ENCODE measurements at places on chromosomes 16 and 17. TPM values are rescaled to one million over a fixed set of nuclear protein-coding genes. Genes with fewer than 3 reads are reported as not detected.

Gene PRAC2
- not detected for total RNA-seq

Gene KRTAP1-1
- total RNA-seq: not detected

Gene NACA2
- not detected for total RNA-seq

Gene TRIM65
- total RNA-seq: 39.5 TPM

Gene CD300LB
- total RNA-seq: not detected

Gene BRIP1
- 15.5 TPM for total RNA-seq

Gene GDPD1
- total RNA-seq: 1.7 TPM

Gene PER1
- total RNA-seq: 43.1 TPM

Gene TBC1D3I
- 0.44 TPM for total RNA-seq

Gene KRT24
- not detected for total RNA-seq

Gene CMTM4
- 4.0 TPM for total RNA-seq

Gene HOXB13
- total RNA-seq: not detected

Gene MYOCD
- not detected for total RNA-seq

Gene CMTM2
- 0.17 TPM for total RNA-seq

Gene PRR11
- total RNA-seq: 43.0 TPM

Gene PRSS53
- total RNA-seq: 3.5 TPM

Gene ADAP2
- 0.65 TPM for total RNA-seq

Gene TPSG1
- total RNA-seq: not detected

Gene ZFP3
- total RNA-seq: 2.6 TPM

Gene CX3CL1
- total RNA-seq: 0.04 TPM

Gene IRX5
- 0.15 TPM for total RNA-seq

Gene ZNF385C
- 0.10 TPM for total RNA-seq

Gene LMF1
- total RNA-seq: 7.7 TPM

Gene IL21R
- 86.4 TPM for total RNA-seq

Gene ARL4D
- 2.6 TPM for total RNA-seq

Gene PIK3R6
- total RNA-seq: 0.46 TPM

Gene TNFRSF13B
- not detected for total RNA-seq

Gene WSCD1
- 0.06 TPM for total RNA-seq

Gene TMEM11
- 28.2 TPM for total RNA-seq

Gene CMC2
- total RNA-seq: 139 TPM

Gene TP53
- total RNA-seq: 135 TPM

Gene ZG16B
- total RNA-seq: 0.71 TPM

Gene MARCHF10
- total RNA-seq: not detected

Gene SYCE1L
- 3.8 TPM for total RNA-seq

Gene ZSCAN10
- not detected for total RNA-seq

Gene HGS
- 132 TPM for total RNA-seq

Gene MYL11
- 0.80 TPM for total RNA-seq

Gene TNP2
- not detected for total RNA-seq

Gene CA4
- total RNA-seq: not detected

Gene ST6GALNAC2
- total RNA-seq: not detected

Gene COPZ2
- 5.5 TPM for total RNA-seq

Measured in activated CD8-positive, alpha-beta memory T cell treated with anti-CD3 and anti-CD28 coated beads for 36 hours (primary cell).